Stimulated activated CD4-positive, alpha-beta T cell treated with anti-CD3 and anti-CD28 coated beads, TNF-alpha, amount 100 ng/mL, for 24 hours (primary cell): ENCODE measurements at places on chromosomes 1 and 21.

- no peak for DNase-seq
These were observed 20.9 kb downstream of the SLAMF1 start for GRCh38 chr1:160625725-160626498.

DNA sequence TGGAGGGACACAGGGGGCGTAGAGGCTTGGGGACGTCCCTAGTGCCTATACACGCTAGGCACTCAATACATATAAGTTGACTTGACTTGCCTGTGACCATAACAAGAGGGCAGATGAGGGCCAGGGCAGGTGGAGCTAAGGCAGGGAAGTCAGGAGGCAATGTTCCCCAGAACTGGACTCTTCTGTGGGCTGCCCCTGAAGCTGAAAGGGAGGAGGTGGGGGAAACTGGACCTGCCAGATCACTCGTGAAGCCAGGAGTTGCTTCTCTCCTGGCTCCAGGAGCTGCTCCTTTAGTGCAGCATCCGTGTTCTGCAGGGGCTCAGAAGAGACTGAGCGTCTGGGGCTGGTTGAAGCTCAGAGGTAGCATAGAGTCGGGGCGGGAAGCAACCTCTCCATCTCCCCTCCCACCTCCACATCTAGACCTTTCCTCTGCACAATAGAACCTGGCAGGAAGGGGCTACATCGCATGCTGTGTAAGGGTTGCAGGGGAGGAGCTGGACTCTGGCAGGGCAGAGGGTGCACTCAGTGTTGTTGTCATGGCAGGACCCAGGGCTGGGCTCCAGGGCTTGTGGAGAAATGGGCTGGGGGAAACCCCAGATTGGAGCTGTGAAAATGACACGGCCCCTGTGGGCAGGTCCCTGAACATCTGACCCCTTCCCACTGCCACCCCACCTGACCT, 2.9 kb upstream of the SEMA4A start:
- DNase-seq: no peak

GRCh38 chr1:1779691-1780597, 1.7 kb upstream of the NADK start:
- peak; percentile 53 for DNase-seq

- peak; percentile 28 for DNase-seq
These were observed 4.9 kb downstream of the AHDC1 start for GRCh38 chr1:27598902-27599528.

DNA sequence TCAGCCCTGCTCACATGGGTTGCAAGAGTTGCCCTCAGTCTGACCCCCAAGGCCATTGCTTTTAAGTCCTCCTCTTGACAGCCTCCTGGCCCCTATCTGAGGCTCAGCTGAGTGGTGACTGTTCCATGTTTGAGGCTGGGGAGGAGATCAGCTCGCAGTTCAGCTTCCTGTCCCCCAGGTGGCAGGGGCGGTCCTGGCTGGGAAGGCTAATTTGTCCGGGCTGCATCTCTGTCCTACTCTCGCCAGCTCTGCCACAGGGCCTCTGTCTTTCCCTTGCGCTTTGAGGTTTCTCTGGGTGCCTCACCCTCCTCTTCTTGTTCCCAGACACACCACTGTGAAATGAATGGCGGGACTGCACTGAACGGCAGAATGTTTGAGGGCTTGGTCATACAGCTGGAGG, 157.3 kb downstream of the KCNJ6 start:
- DNase-seq: peak; percentile 7

- DNase-seq: no peak
These were observed 554.1 kb upstream of the OLFM3 start for GRCh38 chr1:102550729-102551384.

DNA sequence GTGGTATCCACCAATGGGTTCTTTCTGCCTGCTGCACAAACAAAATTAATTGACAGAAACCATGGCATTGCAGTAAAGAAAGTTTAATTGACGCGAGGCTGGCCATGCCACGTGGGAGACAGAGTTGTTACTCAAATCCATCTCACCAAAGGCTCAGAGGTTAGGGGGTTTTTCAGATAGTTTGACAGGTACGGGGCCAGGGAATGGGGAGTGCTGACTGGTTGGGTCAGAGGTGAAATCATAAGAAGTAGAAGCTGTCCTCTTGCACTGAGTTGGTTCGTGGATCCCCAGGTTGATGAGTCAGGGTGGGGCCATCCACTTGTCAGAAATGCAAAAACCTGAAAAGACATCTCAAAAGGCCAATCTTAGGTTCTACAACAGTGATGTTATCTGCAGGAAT, 941 bp upstream of the TBCE start:
- peak; percentile 9 for DNase-seq

DNA sequence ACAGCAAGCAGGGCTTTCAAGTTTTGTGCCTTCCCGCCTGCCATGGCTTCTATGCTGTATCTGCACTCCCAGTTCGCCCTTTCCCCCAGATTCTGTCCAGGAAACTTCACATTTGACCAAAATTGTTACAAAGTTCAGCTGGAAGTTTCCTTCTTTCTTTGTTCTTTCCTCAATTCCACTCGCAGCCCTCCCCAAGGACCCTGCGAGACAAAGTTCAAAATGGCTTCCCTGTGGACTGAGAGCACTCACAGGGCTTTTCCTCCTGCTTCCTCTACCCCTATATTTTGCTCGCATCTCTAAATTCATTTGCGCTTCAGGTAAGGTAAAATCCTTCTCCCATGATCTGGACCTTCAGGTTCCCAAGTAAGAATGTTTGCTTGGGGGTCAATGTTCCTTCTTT, 1348.4 kb upstream of the B3GALT2 start:
- DNase-seq: no peak

- DNase-seq: no peak
These were observed 15.9 kb downstream of the SAMD11 start for GRCh38 chr1:939511-940106.

DNA sequence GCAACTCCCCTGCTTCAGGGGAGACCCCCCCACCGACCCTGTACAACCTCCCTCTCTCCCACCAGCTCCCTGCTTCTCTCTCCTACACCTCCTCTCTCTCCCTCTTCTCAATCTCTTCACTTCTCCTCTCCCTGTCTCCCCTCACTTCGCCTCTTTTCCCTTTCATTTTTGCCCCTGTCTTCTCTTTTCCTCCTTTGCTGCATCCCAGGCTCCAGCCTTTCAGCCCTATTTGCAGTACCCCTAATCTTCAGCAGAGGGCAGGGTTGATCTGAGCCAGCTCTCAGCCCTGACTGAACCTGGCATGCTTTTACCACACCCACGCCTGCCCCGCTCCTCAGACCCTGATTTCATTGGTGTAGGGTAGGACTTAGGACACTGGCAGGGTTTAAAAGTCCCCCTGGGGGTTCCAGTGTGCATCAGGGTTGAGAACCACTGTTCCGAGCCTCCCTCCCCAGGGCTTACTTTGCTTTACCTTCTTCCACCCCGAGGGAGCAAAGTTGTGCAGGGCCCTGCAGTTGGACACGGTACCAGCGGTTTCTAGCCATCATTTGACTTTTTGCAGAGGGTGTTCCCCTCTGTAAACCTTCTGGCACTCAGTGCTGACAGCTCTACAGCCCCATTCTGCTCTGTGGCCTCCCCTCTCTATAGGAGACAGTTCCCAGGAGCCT, 67.3 kb upstream of the CNTN2 start:
- DNase-seq: peak; percentile 23

DNA sequence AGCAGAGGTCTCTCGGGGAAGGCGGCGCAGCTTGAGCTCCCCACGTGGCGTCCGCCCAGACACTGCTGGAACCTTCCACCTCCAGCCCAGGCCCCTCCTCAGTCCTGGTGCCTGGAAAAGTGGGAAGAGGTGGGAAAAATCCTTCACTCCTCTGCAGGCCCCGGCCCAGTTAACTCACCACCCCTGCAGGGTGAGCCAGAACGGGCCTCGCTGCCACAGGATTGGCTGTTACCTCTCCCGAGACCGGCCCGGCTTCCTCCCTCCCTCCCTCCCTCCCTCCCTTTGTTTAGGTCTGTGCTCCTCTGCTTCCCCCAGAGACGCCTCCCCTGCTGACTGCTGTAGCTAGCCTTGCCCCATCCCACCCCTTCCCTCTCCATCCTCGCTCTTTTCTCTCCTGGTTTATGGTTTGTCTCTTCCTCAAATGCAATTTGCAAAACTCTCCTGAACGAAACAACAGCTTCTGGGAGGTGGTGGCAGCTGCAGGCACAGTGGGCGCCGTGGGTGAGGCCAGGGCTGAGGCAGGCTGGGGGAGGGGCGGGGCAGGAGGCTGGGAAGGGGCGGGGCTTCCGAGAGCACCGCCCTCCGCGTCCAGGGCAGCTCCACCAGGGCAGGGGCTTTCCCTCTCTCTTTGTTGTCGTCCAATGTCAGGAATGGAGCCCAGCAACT, 6.5 kb downstream of the CAPN9 start:
- DNase-seq: no peak

DNA sequence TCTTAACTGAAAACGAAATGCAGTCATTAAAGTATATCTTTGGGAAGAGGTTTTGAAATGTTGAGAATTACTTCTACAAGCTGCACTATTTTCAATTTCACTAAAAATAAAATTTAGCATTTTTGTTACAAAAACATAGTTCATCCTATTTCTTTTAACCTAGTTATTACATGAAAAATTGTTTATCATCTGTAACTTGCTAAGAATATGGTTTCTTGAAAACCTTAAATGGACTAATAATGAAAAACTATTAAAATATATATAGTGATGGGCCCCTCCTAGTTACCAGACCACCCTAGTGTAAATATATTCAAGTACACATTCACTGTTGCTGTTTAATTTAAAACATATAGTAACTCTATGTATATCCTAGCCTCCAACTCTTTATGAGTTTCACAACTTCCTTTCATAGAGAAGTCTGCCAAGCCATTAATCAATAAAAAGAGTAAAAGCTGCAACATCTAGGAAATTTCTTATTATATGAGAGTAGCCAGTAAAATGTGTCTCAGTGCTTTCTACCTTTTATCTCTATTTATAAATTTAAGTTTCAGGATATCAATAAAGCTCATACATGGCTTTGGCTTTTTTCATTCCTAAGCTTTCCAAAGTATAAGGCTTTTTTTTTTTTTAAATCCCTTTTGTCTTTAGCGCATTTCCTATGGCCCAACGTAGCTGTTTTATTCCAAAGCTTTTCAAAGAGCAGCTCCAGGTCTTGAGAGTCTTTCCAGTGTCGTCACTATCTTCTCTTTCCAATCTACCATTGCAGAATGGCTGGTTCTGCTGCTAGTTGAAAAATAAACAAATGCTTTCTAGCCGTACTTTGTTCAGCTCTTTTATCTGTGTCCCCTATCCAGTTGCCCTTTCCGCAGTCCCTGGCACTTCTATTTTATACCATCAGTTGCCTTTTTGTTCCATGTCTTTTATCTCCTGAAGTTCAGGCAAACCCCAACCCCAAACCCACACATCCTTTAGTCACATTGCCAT, 6.5 kb downstream of the IRF2BP2 start:
- no peak for DNase-seq

GRCh38 chr21:33268393-33268736, 2.2 kb downstream of the IL10RB start:
- no peak for DNase-seq

- DNase-seq: no peak
These were observed 17.7 kb upstream of the PLXNA2 start for GRCh38 chr1:208261874-208262273.

- DNase-seq: no peak
These were observed 24.6 kb downstream of the LRRC41 start for GRCh38 chr1:46278807-46279206.

- DNase-seq: no peak
These were observed 26.7 kb upstream of the KCNK1 start for GRCh38 chr1:233587196-233587595.

DNA sequence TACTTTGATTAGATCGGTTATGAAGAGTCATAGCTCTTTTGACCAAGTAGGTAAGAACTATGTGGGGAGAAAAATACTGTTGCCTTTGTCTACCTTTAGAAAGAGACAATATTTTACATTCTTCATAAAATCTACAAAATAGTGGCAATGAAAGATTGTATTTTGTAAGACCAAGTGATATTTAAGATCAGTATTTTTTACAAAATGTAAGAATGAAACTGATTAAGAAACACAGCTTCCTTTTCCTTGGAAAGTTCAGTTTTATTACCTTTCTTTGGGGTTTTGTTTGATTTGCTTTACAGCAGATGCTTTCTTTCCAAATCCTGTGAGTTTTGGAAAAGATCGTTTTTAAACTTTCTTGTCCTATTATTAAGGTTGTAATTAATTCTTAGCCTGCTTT, 69.8 kb downstream of the SLC35A3 start:
- DNase-seq: no peak

DNA sequence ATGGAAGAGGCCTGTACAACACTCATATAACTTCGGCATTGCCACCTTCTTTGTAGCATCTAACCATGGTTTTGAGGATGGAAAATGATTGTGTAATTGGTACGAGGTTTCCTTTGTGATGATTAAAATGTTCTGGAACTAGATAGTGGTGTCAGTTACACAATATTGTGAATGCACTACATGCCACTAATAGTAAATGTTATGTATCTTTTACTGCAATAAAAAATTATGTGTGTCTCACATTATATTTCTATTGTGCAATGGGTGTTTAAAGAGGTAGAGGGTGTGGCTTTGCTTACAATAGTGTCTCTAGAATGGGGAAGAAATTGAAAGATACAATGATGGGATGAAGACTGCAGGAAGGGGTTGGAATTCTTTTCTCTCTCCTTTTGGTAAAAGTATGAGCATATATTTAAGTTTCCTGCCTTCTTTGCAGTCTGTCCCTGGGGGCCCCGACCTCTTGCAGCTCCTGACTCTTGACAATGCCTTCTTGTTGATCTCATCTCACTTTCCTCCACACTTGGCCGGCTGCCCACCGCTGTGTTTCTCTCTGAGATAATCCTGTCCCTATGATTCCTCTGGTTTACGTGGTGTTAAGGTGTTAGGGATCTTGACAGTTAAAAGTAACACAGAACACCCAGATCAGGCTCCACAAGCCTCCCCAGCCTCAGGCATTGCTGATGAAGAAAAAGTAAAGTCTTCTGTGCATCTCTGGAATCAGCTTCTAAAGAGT, 39.3 kb downstream of the MTARC1 start:
- DNase-seq: no peak

DNA sequence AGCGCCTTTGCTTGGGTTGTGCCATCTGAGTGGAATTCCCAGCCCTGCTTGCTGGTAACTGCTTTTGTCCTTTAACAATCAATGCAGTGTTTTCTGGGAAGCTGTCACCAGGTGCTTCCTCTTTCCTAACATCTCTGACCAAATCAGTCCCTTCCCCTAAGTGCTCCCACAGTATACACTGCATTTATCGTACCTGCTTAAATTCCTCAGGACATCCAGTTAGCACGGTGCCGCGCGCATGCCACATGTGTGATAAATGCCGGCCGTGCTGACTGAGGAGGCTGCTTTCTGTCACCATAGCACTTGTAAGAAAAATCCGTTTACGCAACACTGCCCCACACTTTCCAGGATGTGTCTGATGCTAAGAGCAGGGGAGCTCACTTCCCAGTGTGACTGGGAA, 115.4 kb downstream of the BCAR3 start:
- DNase-seq: no peak

GRCh38 chr1:151801846-151802245, 3.4 kb downstream of the LINGO4 start:
- no peak for DNase-seq
